Type B pancreatic cell (in vitro differentiated cells): ENCODE measurements at places on chromosomes 1 and 21. TPM values are rescaled to one million over a fixed set of nuclear protein-coding genes. Genes with fewer than 3 reads are reported as not detected.

TEX38 gene
- total RNA-seq, result not detected in 2 replicates

- H3K4me1 ChIP-seq, result no peaks in the 10 kb centered on the region
- no peak for DNase-seq
- peaks cover 11% of the 10 kb centered on the region for H3K36me3 ChIP-seq
- H3K27me3 ChIP-seq, result no peaks in the 10 kb centered on the region
- H3K4me3 ChIP-seq, result no peak overlapping the region
These were observed 90.8 kb downstream of the SMYD3 start for GRCh38 chr1:246416261-246416660.

DNA sequence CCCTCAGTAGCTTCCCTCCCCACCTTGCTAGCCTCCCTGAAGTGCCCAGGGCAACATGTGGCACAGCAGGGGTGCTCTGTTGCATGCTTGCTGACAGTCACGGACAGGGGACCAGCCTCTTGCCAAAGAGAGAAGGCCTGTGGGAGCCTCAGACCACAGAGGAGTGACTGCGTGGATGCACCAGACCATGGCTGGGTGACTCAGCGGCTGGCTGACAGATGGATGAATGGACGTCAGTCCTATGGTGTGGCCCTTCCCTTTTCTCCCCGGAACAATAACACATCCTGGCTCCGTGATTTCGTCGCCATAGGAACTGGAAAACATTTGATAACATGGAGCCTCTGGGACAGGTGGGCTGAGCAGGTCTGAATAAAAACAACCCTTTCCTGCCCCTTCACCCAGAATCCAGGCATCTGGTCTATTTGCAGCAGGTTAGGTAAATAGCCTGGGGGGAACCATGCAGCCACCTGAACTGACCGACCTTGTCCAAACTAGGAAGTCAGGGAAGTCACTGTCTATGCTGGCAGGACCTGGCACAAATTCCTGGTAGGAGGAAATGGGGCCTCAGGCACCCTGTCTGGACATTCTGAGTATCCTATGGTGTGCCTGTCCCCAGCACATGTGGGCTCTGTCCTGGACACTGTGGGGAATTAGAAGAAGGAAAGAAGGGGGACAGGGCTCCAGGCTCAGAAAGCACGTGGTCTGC is 53.3 kb downstream of the NENF start:
- H3K27ac ChIP-seq, result peak overlapping the region; percentile 95
- no peaks in the 10 kb centered on the region for H3K36me3 ChIP-seq
- no peaks in the 10 kb centered on the region for H3K27me3 ChIP-seq
- peaks cover 42% of the 10 kb centered on the region for H3K4me1 ChIP-seq
- H3K4me3 ChIP-seq, result peak overlapping the region; percentile 65
- no peak for DNase-seq

DNA sequence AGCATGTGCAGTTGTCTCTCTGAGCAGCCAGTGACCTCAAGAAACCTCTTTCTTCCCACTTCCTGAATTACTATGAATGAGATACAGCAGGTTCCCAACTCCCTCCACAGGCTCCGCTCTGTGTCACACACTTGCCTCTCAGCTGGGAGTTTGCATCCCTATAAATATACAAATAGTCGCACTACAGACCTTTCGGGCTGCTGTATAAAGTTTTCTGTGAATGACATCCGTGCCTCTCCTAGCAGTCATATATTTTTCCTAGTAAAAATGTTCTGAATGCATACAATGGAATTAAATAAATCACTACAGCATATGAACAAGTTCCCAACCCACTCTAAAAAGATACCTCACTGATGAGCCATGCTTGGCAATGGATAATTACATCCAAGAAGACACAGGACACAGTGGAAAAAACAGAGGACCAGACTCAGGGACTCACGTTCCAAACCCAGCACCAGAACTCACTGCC is 66.8 kb downstream of the CAPZB start:
- H3K36me3 ChIP-seq, result peaks cover 24% of the 10 kb centered on the region
- peak overlapping the region; percentile 50 for H3K4me3 ChIP-seq
- no peaks in the 10 kb centered on the region for H3K27me3 ChIP-seq
- no peak for DNase-seq

DNA sequence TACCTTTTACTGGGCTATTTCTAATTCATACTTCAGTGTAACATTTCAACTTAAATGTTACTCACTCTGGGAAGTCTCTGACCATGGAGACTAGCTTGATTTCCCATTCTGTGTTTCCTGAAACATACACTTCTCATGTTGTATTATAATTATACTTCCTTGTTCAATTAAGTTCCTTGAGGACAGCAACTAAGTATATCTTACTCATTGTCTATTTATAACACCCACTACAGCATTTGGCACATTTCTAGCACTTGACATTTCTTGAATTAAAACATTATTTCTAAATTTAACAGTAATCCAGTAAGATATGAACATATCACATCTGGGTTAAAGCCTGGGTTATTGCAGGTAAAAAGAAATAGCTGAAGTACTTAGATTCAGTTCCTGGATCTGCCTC is 32.4 kb upstream of the F13B start:
- H3K4me1 ChIP-seq, result no peaks in the 10 kb centered on the region
- no peak for DNase-seq
- H3K27me3 ChIP-seq, result no peaks in the 10 kb centered on the region
- no peak overlapping the region for H3K4me3 ChIP-seq

DNA sequence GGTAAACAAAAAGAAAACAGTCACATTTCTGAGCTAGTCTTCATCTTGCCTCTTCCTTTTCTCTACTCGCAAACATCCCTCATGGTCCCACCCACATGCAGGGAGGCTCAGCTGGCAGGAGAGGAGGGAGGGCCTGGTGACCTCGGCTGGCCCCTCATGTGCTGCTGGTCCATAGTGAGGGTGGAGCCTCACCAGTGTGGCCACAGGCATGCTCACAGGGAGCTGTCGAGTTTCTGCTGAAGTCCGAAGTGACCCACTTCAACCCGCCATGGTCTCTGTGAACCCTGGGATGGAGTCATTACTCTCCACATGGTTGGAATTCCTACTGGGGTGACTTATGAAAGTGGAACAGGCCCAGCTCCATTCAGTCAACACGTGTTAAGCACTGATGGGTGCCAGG is 253.4 kb downstream of the RHOU start:
- H3K4me1 ChIP-seq, result peaks cover 25% of the 10 kb centered on the region
- DNase-seq, result peak; percentile 40
- no peaks in the 10 kb centered on the region for H3K27me3 ChIP-seq
- no peaks in the 10 kb centered on the region for H3K36me3 ChIP-seq
- no peak overlapping the region for H3K4me3 ChIP-seq

DNA sequence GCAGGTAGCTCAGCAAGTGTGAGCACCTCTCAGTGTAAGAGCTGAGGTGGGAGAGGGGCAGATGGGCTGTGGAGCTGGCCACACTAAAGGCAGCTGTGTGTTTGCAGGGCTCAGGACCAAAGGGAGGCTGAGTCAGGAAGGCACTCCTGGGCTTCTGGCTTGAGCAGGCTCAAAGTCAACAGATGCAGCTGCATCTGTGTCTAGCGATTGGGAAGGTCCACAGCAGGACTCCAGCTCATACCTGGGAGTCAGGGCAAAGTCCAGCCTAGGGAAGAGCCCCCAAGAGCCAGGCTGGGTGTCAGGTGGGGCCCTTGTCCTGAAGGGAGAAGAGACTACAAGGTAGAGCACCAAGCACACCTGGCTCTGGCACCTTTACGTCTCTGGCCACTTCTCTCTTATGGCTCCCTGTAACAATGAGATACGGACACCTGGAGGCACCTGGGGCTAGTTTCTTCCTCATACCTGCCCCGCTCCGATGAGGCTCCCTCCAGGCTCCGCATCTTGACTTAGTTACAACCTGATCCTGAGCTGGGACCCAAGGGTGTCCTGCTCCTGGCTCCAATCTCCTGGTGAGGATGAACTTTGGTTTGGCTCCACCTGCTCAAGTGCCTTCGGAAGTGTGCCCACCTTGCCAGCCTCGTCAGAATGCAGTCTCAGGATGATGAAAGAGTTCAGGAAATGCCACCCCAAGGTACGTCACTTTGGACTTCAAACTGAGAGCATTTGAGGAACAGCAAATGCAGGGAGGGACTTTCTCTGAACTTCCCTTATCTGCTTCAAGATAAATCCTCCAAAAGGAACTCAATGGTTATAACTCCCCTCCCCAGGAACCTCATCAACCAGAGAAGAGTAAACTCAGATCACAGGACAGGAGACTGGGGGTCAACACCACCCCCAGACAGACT is 21.5 kb upstream of the SLC2A1 start:
- peak overlapping the region; percentile 66 for H3K27ac ChIP-seq
- no peak for DNase-seq

DNA sequence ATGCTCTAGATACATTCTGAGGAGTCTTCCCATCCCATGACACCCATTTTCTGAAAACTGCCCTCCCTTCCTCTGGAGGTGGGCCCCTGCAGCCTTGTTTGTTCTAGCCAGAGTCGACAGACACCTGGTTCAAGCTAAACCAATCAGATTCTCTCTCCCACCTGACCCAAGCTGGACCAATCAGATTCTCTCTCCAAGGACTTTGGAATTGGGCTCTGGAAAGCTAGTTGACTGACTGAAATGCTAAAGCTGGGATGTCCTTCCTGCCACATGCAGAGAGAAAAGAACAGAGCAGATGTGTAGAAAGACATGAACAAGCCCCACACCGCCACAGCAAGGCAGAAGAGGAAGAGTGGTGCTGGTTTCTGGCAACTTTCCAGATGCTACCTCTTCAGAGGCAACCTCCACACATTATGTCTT is 24.6 kb downstream of the ASAP3 start:
- H3K36me3 ChIP-seq, result peaks cover 24% of the 10 kb centered on the region
- no peak overlapping the region for H3K27ac ChIP-seq
- H3K27me3 ChIP-seq, result no peaks in the 10 kb centered on the region

GRCh38 chr1:160112357-160112756 is 3.2 kb upstream of the ATP1A2 start:
- peaks cover 17% of the 10 kb centered on the region for H3K27me3 ChIP-seq
- H3K4me1 ChIP-seq, result peaks cover 60% of the 10 kb centered on the region
- no peak overlapping the region for H3K4me3 ChIP-seq
- no peaks in the 10 kb centered on the region for H3K36me3 ChIP-seq

- no peak overlapping the region for H3K27ac ChIP-seq
- no peaks in the 10 kb centered on the region for H3K36me3 ChIP-seq
- peaks cover 9% of the 10 kb centered on the region for H3K4me1 ChIP-seq
- no peak overlapping the region for H3K4me3 ChIP-seq
These were observed 3.0 kb upstream of the SMIM11 start for GRCh38 chr21:34372321-34372720.

GRCh38 chr1:182666706-182667105 is 17.7 kb downstream of the RGS8 start:
- H3K36me3 ChIP-seq, result no peaks in the 10 kb centered on the region
- H3K4me1 ChIP-seq, result peaks cover 50% of the 10 kb centered on the region

DNA sequence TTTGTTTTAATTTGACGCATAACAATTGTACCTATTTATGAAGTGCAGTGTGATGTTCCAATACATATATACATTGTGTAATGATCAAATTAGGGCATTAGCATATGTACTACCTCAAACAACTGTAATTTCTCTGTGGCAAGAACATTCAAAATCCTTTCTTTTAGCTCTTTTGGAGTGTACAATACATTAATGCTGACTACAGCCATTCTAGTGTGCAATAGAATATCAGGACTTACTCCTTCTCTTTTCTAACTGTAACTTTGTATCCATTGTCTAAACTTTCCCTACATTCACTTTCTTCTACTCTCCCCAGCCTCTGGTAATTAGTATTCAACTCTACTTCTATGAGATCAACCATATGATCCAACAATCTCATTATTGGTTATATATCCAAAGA is 1177.4 kb downstream of the KCNT2 start:
- no peak overlapping the region for H3K27ac ChIP-seq
- H3K36me3 ChIP-seq, result no peaks in the 10 kb centered on the region
- H3K4me3 ChIP-seq, result no peak overlapping the region
- no peaks in the 10 kb centered on the region for H3K27me3 ChIP-seq
- DNase-seq, result no peak
- no peaks in the 10 kb centered on the region for H3K4me1 ChIP-seq

DNA sequence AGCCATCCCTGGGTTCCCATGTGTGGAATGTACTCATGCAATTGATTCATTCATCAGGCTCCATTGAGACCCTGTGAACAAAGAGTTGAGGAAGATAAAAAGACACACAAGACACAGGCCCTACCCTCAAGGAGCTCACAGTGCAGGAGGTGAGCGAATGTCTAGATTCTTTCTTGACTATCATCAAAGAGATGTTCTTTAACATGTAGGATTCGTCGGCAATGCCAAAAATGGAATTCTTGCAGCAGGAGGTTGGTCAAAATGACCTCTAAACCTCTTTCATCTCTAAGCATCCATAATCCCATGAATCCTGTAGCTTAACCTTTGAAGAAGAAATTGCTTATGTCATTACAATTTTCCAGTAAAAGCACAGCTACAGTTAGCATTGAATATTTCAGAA is 27.9 kb upstream of the TTF2 start:
- H3K27me3 ChIP-seq, result no peaks in the 10 kb centered on the region
- peaks cover 38% of the 10 kb centered on the region for H3K4me1 ChIP-seq
- no peak overlapping the region for H3K27ac ChIP-seq
- peaks cover 11% of the 10 kb centered on the region for H3K36me3 ChIP-seq
- DNase-seq, result no peak
- H3K4me3 ChIP-seq, result no peak overlapping the region

GRCh38 chr21:15713412-15713811 is 16.4 kb upstream of the USP25 start:
- H3K27ac ChIP-seq, result no peak overlapping the region
- no peaks in the 10 kb centered on the region for H3K4me1 ChIP-seq
- H3K4me3 ChIP-seq, result no peak overlapping the region
- DNase-seq, result no peak

SERPINC1 gene
- total RNA-seq, result 0.50 TPM in 1 of 2 replicates, not detected in the other

CNR2 gene
- total RNA-seq, result not detected in 2 replicates

GRCh38 chr1:6350416-6351088 is 43.0 kb downstream of the ACOT7 start:
- no peak overlapping the region for H3K27ac ChIP-seq
- peaks cover 19% of the 10 kb centered on the region for H3K4me1 ChIP-seq
- no peak for DNase-seq
- no peaks in the 10 kb centered on the region for H3K27me3 ChIP-seq

- no peak overlapping the region for H3K4me3 ChIP-seq
- DNase-seq, result no peak
- no peaks in the 10 kb centered on the region for H3K27me3 ChIP-seq
- H3K4me1 ChIP-seq, result peaks cover 37% of the 10 kb centered on the region
- no peak overlapping the region for H3K27ac ChIP-seq
- H3K36me3 ChIP-seq, result peaks cover 5% of the 10 kb centered on the region
These were observed 32.9 kb downstream of the PLEKHA6 start for GRCh38 chr1:204326771-204327300.

GRCh38 chr1:154807048-154807591 is 63.0 kb downstream of the KCNN3 start:
- peaks cover 37% of the 10 kb centered on the region for H3K27me3 ChIP-seq
- H3K4me3 ChIP-seq, result no peak overlapping the region
- no peak for DNase-seq
- no peak overlapping the region for H3K27ac ChIP-seq
- H3K36me3 ChIP-seq, result peaks cover 6% of the 10 kb centered on the region

LRIF1 gene
- total RNA-seq, result 10.1 and 15.7 TPM in 2 replicates

DNA sequence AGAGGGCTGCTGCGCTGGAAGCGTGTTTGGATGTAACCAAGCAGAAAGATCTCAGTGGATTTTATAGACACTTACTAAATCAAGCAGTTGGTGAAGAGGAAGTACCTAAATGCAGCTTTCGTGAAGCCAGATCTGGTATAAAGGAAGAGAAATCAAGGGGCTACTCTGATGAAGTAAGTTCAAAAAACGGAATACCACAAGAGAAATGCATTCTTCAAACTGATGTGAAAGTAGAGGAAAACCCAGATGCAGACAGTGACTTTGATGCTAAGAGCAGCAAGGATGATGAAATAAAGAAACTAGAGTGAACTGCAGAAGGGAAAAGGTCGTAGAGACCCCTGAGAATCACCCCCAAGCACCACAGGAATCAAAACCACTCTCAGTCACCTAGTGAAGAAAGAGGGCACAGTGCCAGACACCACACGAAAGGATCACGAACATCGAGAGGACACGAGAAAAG is 40.8 kb upstream of the NEXN start:
- no peak overlapping the region for H3K27ac ChIP-seq
- peaks cover 9% of the 10 kb centered on the region for H3K36me3 ChIP-seq
- DNase-seq, result no peak
- H3K27me3 ChIP-seq, result no peaks in the 10 kb centered on the region
- no peaks in the 10 kb centered on the region for H3K4me1 ChIP-seq

ZNF684 gene
- 3.1 and 3.3 TPM in 2 replicates for total RNA-seq

KRTAP19-8 gene
- not detected in 2 replicates for total RNA-seq
